ENCODE measurements at places on chromosomes 6 and 20. TPM values are rescaled to one million over a fixed set of nuclear protein-coding genes. Genes with fewer than 3 reads are reported as not detected.

DNA sequence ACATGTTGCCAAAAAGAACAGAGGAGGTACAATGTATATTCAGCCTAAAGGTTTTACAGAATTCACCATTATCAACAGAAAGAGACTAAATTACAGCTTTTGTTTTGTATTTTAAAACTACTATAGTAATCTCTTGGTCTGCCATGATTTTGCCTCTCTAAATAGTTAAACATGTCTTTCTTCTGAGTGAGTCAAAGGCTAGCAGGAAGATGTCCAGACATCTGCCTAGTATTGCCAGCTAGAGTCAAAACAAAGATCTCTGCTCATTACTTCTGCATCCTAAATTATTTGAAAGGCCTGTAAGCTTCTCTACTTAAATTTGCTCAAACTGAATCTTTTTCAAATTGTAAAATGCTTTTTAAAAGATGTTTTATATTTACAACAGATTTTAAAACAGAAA, 8.8 kb downstream of the ASF1A start:
- H3K36me3 ChIP-seq: peaks cover 51% of the 10 kb centered on the region
- no peak overlapping the region for H3K4me3 ChIP-seq

DNA sequence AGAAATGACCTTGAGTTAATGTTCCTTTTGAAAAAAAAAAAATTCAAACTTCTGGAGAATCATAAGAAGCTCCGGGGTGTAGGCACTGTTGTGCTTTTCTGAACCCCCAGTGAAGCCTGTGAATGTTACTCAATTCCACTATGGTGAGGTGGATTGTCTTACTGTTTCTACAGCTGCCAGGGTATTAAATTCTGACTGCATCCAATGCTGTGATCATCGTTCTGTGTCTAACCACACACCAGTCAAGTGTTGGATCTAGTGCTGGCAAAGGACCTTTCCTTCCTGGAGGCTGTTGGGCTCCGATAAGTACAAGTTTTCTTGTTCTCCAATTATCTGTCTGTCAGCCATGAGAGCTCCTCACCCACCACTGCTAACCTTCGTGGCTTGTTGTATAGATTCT, 162.0 kb upstream of the EPHA7 start:
- no peak overlapping the region for H3K27ac ChIP-seq
- no peak for DNase-seq
- no peaks in the 10 kb centered on the region for H3K27me3 ChIP-seq

DNA sequence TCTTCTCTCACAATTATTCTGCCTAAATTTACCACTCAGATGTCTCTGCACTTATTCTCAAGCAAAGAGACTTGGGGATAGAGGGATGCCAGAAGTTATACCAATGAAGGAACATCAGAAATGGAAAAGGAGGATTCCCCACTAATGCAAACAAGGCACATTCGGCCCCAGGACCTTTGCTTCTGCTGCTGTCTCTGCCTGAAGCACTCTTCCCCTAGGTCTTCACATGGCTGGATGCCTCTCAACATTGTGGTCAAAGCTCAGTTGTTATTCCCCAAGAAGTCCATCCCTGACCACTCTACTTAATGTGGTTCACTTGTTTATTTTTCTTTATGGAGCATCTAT, 508.7 kb downstream of the DOK5 start:
- no peaks in the 10 kb centered on the region for H3K36me3 ChIP-seq
- DNase-seq: no peak
- H3K27ac ChIP-seq: no peak overlapping the region
- no peaks in the 10 kb centered on the region for H3K27me3 ChIP-seq
- H3K4me3 ChIP-seq: no peak overlapping the region

DNA sequence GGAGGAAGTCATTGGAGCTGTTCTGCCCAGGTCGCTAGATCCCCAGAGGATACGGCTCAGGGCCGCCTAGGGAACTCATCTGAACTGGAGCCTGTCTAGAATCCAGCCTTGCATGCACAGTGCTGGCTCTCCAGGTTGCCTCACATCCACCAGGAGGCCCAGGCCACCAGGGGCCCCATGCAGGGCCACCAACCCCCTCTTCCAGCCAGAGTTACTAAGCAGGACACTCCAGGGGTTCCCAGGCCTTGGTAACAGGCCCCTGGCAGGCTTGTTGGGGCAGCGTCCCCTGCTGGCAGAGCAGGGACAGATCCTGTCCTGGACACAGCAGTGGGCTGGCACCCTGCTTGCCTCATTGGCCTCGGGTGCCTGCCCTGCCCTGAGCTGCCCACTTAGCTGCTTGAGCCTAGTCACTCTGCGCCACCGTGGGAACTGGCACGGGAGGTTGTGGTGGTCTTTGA, 35.3 kb downstream of the EFCAB8 start:
- no peaks in the 10 kb centered on the region for H3K4me1 ChIP-seq
- H3K36me3 ChIP-seq: no peaks in the 10 kb centered on the region
- no peak overlapping the region for H3K27ac ChIP-seq
- no peaks in the 10 kb centered on the region for H3K27me3 ChIP-seq
- H3K4me3 ChIP-seq: no peak overlapping the region

- H3K4me1 ChIP-seq: peaks cover 7% of the 10 kb centered on the region
- DNase-seq: peak; percentile 83
- no peaks in the 10 kb centered on the region for H3K36me3 ChIP-seq
- peak overlapping the region; percentile 24 for H3K4me3 ChIP-seq
- H3K27ac ChIP-seq: no peak overlapping the region
- H3K27me3 ChIP-seq: no peaks in the 10 kb centered on the region
Observed at GRCh38 chr6:158939255-158940159, 60.5 kb downstream of the RSPH3 start.

DNA sequence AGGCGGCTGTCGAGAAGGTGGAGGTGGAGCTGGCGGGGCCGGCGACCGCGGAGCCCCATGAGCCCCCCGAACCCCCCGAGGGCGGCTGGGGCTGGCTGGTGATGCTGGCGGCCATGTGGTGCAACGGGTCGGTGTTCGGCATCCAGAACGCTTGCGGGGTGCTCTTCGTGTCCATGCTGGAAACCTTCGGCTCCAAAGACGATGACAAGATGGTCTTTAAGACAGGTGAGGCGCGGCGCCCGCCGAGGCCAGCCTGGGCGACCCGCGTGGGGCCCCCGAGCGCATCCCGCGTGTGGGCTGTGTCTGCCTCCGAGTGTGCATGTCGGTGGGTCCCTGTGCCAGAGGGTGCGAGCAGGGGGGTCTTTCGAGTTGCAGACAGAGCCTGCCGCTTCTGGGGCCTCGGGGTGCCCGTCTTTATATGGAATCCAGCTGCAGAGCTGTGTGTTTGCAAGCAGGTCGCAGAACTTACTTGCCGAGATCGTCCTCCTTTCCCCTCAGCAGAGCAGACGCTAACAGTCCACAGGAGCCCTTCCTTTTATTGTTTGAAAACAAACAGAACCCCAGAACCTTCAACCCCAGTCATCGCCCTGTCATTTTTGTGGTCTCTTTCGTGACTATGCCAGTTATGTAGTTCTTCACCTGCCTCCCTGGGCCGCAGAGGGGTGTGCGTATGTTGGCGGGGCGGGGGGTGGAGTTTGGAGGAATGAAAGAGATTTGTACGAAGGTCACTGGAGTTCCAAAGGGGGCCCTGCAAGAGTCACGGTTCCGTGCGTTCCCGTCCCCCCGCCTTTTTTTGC, 766 bp downstream of the SLC16A10 start:
- no peak overlapping the region for H3K27ac ChIP-seq
- no peaks in the 10 kb centered on the region for H3K36me3 ChIP-seq
- H3K27me3 ChIP-seq: no peaks in the 10 kb centered on the region
- peaks cover 21% of the 10 kb centered on the region for H3K4me1 ChIP-seq
- peak; percentile 87 for DNase-seq

DNA sequence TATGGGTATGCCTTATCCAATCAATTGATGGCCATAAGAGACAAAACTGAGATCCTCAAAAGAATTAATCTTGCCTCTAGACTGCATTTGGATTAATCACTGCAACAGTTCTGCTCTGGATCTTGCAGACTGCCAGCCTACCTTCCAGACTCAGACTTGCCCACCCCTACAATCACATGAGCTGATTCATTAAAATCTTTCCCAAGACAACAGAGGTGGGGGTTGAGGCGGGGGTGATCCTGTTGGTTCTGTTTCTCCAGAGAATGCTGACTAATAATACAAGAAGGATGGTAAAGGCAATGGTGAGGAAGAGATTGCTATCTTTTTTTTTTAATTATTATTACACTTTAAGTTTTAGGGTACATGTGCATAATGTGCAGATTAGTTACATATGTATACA, 43.7 kb upstream of the MEI4 start:
- H3K4me1 ChIP-seq: no peaks in the 10 kb centered on the region
- no peaks in the 10 kb centered on the region for H3K36me3 ChIP-seq
- H3K4me3 ChIP-seq: no peak overlapping the region
- no peak for DNase-seq

- H3K36me3 ChIP-seq: no peaks in the 10 kb centered on the region
- no peak overlapping the region for H3K4me3 ChIP-seq
- no peak overlapping the region for H3K27ac ChIP-seq
- DNase-seq: no peak
- H3K4me1 ChIP-seq: peaks cover 17% of the 10 kb centered on the region
- H3K27me3 ChIP-seq: no peaks in the 10 kb centered on the region
Observed at GRCh38 chr20:51500311-51500710, 42.2 kb downstream of the NFATC2 start.

GRCh38 chr6:136031982-136032381, 180.5 kb downstream of the PDE7B start:
- no peaks in the 10 kb centered on the region for H3K36me3 ChIP-seq
- no peak overlapping the region for H3K4me3 ChIP-seq
- no peaks in the 10 kb centered on the region for H3K27me3 ChIP-seq

- peak overlapping the region; percentile 55 for H3K27ac ChIP-seq
- no peaks in the 10 kb centered on the region for H3K27me3 ChIP-seq
- DNase-seq: peak; percentile 48
Observed at GRCh38 chr6:3370361-3371221, 86.3 kb downstream of the SLC22A23 start.

GRCh38 chr6:142946924-142947713, 2.1 kb upstream of the HIVEP2 start:
- peak overlapping the region; percentile 97 for H3K27ac ChIP-seq
- H3K36me3 ChIP-seq: no peaks in the 10 kb centered on the region
- peak; percentile 96 for DNase-seq
- peak overlapping the region; percentile 64 for H3K4me3 ChIP-seq

- H3K4me3 ChIP-seq: no peak overlapping the region
- no peaks in the 10 kb centered on the region for H3K27me3 ChIP-seq
- no peak overlapping the region for H3K27ac ChIP-seq
Observed at GRCh38 chr6:35181933-35182612, 31.7 kb upstream of the SCUBE3 start.

GRCh38 chr6:32609391-32609730, 19.7 kb upstream of the HLA-DRB1 start:
- no peaks in the 10 kb centered on the region for H3K4me1 ChIP-seq
- no peak overlapping the region for H3K4me3 ChIP-seq
- H3K36me3 ChIP-seq: no peaks in the 10 kb centered on the region
- DNase-seq: no peak
- H3K27me3 ChIP-seq: no peaks in the 10 kb centered on the region

DNA sequence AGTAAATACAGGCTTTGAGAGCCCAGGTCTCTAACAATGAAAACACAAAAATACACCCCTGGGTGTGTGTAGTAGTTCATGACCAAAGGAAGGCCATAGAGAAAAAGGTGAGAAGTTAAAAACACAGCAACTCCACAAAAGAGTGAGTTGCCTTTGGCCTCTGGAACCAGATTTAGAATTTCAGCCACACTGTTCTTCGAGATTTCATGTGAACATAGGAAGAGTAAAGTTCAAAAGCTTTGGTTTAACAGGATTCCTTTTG, 43.5 kb upstream of the RIN2 start:
- no peaks in the 10 kb centered on the region for H3K4me1 ChIP-seq
- DNase-seq: no peak
- peak overlapping the region; percentile 34 for H3K27ac ChIP-seq

GRCh38 chr6:87297119-87297518, 25.3 kb upstream of the SMIM8 start:
- no peaks in the 10 kb centered on the region for H3K27me3 ChIP-seq
- H3K4me1 ChIP-seq: no peaks in the 10 kb centered on the region
- H3K27ac ChIP-seq: no peak overlapping the region
- no peaks in the 10 kb centered on the region for H3K36me3 ChIP-seq
- DNase-seq: no peak

DNA sequence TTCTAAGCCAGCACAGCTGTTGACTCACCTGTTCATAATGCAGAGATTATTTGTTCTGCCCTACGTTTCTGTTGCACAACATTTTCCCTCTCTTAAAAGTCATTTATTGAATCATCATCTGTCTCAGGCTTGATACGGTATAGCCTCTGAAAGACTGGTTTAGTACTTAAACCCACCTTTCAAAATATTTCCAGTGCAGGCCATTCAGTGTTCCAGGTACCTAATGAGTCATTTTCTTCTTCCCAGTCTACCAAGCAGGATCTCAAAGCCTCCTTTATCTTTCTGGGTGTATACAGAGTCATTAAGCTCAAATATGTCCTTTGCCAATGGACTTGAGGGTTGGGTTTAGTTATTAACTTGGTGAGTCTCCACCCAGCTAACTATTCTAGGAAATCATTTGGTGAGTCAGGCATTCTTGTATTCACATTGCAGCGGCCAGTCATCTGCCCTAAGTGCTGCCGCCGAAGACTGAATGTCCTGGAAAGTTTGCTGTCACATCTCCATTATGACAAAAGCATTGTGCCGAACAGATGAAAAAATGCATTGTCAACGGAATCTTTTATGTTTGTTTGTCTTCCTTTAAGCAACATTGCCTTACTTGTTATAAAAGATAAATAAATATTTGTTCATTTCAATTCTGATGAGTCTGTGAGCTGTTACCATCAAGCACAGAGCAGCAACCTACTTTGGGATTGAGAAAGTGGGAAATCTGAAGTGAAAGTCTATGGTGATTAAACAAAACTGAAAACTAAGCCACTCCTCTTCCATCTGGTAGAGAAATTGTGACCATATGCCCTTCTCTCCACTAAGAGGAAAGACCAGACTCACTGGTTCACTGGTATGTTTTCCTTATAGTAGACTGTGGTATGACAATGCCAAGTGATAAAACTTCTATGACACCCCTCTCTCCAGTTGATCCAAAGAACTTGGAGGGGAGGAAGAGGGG, 14.3 kb upstream of the FAM135A start:
- H3K4me1 ChIP-seq: no peaks in the 10 kb centered on the region
- no peak overlapping the region for H3K4me3 ChIP-seq
- no peaks in the 10 kb centered on the region for H3K27me3 ChIP-seq
- H3K27ac ChIP-seq: peak overlapping the region; percentile 75
- no peaks in the 10 kb centered on the region for H3K36me3 ChIP-seq
- no peak for DNase-seq

DNA sequence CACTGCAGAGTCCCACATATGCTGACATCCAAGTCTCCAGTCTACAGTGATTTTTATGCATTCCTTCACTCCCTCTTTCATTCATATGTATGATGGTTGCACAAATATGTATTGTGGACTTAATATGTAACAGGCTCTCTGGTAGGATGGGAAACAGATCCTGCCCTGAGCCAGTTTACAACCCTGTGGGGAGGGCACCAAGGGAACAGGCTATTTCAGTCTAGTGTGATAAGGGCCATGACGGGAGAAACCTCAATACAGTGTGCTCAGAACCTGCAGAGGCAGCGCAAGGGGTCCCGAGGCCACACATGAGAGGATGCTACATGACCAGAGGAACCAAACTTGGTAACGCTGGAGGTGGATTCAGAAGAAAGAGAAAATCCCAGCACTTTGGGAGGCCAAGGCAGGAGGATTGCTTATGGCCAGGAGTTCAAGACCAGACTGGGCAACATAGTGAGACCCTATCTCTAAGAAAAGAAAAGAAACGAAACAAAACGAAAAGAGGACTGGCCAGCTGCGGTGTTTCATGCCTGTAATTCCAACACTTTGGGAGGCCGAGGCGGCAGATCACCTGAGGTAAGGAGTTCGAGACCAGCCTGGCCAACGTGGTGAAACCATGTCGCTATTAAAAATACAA, 249.8 kb upstream of the JARID2 start:
- H3K4me1 ChIP-seq: no peaks in the 10 kb centered on the region
- H3K36me3 ChIP-seq: no peaks in the 10 kb centered on the region
- no peaks in the 10 kb centered on the region for H3K27me3 ChIP-seq
- DNase-seq: no peak

Gene PI3
- 3.2 TPM for total RNA-seq

Gene DEFB132
- not detected for total RNA-seq

Gene STMND1
- 2.9 TPM for total RNA-seq

Gene PLCB4
- total RNA-seq: 6.7 TPM

Measured in upper lobe of left lung (tissue), 6 donors.